NCI-H1417 treated with DMSO at 0.1 percent for 48 hours (cell line): ENCODE measurements at places on chromosomes 12 and 14.

DNA sequence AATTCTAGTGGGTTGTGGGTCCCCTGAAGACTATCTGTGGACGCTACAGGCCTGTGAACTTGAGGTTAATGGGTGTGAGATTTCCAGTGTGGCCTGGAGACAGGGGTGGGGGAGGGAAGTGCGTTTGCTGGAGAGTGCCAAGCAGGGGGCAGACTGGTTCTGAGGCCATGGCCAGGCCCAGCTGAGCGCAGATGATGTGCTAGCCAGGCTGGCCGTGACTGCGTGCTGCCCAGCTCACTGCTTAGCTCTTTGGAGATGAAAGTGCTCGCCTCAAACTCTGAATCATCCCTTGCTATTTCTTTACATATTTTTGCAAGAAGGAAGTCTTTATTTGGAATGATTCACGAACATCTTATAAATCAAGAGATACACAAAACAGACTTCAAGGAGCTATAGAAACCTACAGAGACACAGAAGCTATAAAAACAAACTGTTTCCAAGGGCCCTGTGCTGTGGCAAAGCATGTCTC lies 75.2 kb upstream of the PLEKHG3 start:
- no peak for DNase-seq

- no peak for DNase-seq
Observed at GRCh38 chr12:51846271-51846691, 2.2 kb downstream of the FIGNL2 start.

GRCh38 chr14:35438910-35439713 lies 34.6 kb upstream of the NFKBIA start:
- DNase-seq: no peak

DNA sequence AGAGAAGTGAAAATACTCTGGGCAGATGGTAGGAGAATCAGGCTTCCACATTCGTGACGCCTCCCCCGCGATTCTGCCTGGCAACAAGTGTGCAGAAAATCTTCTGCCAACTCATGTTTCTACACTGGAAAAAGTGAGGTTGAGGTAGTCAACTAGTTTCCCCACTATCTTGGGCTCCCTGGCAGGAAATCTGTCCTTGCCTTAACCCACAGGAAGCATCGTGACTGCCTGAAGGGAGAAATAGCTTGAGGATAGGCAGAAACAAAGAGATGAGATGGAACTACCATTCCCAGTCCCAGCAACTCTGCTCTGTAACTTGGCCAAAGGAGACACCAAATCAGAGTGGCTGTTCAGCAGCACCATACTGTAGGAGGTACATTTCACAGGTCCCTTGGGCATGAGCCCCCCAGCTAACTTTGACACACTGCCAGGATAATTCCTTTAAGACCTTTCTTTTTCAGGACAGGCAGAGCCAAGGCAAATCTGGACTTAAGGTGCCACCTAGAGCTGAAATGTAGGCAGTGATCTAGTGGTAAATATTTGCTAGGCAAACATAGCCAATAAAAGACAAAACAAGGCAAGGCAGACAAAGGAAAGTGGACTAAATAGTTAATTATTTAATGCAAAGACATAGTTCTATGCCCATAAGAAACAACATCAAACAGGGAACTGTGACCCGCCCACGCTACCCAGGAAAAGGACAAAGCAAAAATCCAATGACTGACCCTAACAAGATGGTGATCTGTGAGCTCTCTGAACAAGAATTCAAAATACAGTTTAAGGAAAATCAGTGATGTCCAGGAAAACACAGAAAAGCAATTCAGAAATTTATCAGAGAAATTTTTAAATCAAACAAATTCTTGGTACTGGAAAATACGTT lies 205.1 kb downstream of the PTPRO start:
- DNase-seq: no peak

DNA sequence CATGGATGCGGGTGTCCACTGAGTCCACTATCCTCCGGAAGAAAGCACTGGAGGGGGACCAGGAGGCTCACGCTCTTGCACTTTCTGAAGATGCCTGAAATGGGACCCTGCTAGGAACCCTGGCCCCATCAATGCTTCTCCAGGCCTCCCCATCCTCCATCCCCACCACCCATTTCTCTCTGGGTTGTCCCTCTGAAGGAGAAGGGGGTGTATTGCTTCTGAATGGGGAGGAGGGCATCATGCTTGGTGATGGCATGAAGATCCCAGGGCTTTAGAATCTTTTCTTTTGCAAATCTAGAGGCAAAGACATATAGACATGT lies 681 bp upstream of the JPH4 start:
- no peak for DNase-seq

DNA sequence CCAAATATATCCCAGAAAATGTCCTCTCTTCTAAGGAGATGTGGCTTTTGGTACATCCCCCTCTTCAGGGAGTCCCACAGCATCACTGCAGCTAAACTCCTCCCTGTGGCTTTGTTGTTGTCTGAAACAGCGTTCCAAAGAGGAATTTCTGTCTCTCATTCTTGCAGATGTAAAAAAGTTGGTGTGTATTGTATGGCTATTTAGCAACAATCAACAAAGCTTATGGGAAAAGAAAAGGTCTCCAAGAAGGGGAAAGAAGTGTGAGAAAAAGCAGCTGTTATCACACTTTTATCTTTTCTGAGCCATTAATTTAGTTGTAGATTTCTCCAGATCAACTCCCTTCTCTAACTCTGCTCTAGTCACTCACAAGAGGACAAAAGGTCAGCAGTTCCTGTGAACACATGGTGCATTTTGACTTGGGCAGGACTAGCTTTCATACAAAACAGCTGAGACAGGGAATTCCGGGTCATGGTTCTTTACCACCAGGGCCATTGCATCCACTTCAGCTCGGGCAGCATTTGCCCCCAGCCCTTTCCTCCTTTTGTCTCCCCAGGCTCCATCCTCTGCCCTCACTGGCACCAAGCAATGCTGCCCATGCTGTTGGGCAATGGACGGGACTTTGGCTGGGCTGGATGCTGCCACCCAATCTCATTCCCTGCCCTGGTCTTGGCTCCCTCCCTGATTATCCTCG lies 184.7 kb downstream of the TMX1 start:
- DNase-seq: no peak

GRCh38 chr12:46676797-46677520 lies 148.8 kb downstream of the SLC38A4 start:
- DNase-seq: no peak

DNA sequence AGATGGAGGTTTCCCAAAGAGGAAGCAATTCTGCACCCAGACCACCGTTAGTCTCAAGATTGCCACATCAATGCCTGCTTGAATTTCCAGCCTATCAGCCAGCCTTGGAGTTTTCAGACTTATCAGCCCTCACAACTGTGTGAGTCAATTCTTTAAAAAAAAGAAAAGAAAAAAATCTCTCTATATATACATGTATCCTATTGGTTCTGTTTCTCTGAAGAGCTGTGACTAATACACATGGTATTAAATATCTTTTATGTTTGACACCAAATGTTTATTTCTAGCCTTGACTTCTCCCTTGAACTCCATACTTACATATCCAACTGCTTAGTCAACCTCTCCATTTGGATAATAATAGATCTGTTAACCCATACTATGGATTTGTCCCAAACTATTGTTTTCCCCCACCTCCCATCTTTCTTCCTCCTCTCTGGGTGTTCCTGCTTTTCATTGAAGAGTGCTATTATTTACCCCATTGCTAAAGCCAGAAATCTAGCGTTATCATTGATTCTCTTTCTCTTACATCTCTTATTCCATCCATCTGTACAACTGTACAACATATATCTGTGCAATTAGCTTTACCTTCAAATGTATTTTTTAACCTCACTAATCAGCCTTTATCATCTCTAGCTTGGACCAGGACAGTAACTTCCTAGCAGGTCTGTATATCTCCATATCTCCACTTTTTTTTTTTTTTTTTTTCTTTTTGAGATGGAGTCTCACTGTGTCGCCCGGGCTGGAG lies 22.7 kb upstream of the EID3 start:
- DNase-seq: no peak

DNA sequence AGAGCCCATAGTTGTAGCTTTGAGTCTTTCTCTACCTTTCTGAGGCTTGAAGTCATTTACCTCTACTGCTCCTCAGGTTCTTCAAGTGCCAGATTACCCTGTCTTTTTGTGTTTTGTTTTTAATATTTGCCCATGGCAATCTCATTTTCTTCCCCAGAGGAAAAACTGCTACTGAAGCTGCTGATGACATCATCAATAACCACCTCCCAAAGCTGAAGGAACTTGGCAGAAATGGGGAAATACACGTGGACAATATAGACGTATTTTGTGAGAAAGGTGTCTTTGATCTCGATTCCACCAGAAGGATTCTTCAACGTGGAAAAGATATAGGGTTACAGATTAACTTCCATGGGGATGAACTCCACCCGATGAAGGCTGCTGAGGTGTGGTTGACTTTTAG lies 17.1 kb downstream of the AMDHD1 start:
- DNase-seq: no peak

DNA sequence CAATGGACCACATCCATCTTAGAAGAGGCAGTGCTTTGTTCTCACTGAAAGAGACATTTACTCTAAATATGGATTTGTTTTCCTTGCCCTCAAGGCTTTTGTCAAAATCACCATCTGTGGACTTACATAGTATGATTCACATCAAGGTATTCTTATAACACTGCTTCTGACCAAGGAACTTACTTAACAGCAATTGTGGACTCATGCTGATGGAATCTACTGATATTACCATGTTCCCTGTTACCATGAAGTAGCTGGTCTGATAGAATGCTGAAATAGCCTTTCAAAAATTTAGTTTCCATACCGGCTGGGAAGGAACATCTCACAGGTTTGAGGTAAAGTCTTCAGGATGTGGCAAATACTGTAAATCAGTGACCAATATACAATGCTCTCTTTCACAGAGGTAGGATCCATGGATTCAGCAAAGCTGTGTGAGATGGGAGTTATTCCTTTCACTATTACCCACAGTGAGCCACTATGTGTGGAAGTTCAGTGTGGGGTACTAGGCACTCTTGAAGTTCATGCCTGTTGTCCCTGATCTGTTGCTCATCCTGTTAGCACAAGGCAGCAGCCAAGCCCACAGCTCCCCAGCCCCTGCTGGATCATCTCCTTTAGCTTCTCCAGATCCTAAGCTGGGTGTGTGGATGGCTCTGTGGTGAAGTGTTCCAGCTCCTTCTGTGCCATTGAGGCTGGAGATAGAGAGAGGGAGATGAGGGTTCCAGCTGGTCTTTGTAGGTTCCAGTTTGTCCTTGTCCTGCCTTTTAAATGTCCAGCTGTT lies 126.4 kb downstream of the ATP23 start:
- no peak for DNase-seq

DNA sequence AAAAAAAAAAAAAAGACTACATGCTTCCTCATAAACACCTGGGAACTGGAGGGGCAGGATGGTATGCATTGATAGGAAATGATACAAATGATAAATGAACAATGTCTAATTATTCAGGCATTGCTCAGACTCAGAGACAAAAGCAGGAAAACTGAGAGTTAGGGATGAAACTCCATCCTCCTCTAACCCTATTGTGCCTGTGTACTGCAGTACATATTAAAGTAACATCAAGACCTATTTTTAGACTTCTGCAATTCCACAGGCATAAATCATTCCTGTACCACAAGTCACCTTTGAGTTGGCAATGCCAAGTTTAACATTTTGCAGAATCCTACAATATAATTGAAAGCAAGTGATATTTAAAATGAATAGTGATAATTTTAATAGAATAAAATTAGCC lies 156.5 kb upstream of the USP15 start:
- DNase-seq: no peak

GRCh38 chr12:117447665-117448366 lies 86.4 kb upstream of the NOS1 start:
- no peak for DNase-seq

GRCh38 chr12:124517260-124518050 lies 50.0 kb downstream of the NCOR2 start:
- DNase-seq: peak; percentile 64

GRCh38 chr12:31228811-31229792 lies 96.8 kb downstream of the SINHCAF start:
- no peak for DNase-seq

DNA sequence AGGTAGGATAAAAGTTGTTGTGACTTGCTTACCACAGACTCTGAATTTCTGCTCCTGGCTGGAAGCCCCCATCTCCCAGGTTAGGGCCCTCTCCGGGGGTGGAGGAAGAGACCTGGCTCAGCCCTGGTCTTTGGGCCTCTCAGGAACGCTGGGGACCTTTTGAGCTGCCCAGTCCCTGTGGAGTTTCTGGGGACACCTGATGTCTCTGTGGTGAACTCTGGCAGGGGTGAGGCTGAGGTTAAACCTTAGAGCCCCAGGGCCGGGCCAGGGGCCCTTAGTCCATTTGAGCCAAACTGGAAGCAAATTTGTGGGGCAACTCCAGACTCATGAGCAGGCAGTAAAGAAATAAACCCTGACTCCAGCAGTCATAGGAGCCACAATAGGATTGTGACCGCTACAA lies 112.1 kb downstream of the ADGRD1 start:
- DNase-seq: no peak

DNA sequence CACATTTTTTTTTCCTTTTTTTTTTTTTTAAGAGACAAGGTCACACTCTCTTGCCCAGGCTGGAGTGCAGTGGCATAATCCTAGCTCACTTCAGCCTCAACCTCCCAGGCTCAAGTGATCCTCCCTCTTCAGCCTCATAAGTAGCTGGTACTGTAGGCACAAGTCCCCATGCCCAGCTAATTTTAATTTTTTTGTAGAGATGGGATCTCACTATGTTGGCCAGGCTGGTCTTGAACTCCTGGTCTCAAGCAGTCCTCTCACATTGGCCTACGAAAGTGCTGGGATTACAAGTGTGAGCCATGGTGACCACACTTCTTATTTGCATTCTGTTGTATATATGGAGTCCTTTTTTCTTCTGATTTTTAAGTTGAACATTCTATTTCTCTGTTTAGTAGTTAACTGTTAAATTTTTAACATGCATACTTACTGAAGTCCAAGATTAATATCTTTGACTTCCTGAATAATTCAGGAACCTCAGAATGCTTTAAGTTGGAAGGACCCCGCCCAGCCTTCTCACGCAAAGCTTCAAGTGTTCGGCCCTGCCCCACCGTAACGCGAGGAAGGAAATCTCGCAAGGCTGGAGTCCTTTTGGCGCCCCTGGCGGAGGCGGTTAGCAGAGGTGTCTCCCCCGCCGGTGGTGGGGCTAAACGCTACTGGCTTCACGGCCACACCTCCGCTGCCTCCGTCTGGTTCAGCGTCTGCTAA lies 21.6 kb downstream of the SPATS2 start:
- no peak for DNase-seq

DNA sequence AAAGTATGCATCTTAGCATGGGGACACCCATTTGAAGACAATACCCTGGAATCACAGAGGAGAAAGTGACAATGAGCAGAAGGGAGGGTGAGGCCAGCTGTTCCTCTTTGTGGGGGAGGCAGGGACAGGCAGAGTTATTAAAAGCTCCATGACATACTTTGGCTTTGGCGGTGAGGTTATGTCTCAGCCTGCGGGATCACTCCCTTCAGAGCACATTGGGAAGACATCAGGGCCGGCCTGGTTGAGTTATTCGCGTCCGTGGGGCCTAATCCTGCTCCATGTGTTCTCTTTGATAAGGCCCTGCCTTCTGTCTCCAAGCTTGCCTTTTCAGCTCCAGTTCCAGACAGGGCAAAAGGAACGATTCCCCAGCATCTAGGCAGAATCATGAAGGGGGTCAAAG lies 98.8 kb upstream of the NTF3 start:
- DNase-seq: no peak
